ENCODE measurements at places on chromosomes 13 and 19. TPM values are rescaled to one million over a fixed set of nuclear protein-coding genes. Genes with fewer than 3 reads are reported as not detected.

The CACTIN gene
- 18.3 TPM for total RNA-seq

The RXFP2 gene
- not detected for total RNA-seq

The POSTN gene
- total RNA-seq, result 178 TPM

The SIGLEC7 gene
- 0.53 TPM for total RNA-seq

DNA sequence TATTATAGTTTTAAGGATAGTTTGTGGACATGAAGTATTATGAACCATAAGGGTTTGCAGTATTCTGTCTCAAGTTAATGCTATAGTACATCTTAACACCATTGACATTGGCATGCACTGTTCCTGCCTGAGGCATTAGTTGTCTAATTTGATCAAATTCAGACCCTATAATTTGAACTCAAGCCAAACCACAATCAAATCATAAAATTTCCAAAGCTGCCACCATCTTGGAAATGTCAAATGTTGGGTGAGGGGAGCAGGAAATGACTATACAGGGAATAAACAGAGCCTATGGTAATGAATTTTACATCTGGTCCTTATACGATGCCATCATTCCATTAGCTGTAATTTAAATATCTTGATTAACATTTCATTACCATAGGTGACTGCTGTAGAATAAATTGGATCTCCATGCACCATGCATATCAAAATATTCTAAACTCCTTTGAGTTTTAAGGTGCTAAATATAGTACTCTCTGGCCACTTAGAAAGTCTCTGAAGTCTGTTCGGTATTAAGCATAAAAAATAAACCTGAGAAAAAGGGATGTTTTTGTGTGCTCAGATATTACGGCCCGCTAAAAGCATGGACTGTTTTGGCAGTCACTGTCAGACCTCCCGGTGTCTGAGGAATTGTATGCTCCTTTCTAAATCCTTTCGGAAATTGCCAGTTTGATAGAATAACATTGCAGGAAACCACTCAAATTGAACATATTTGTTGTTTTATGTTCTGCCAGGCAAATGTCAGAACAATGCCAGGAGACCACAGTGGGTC is 257.7 kb downstream of the SPRY2 start:
- no peak for DNase-seq

DNA sequence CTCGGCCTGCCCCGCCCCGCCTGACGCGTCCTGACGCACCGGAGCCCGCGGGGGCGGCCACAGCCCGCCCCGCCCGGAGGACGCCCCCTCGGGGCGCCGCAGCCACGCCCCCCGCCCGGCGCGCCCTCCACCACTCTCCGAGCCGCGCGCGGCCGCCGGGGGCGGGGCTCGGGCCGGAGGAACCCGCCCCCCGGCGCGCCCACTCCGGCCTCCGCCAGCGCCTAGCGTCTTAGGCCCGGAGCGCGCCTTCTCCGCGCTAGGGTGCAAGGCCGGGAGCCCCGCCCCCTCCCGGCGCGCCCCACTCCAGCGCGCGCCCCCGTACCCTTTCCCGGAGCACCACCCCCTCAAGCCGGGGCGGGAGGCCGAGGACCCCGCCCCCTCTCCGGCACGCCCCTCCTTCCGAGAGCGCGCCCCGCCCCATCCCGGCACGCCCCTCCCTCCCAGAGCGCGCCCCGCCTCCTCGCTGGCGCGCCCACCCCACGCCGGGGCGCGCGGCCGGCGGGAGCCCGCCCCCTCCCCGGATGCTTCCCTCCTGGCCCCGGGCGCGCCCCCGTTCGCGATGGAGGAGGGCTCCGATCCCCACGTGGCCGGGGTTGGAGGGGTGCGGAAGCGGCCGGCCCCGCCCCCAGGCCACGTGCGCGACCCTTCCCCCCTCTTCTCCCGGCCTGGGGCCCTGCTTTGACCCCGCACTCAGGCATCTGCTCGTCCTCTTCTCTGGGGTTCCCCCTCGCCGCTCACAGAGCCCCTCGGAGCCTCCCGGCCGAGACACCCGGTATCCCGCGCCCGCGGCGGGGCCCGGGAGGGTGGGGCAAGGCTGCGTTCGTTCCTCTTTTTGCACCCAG is 480 bp upstream of the KLF16 start:
- peak; percentile 97 for DNase-seq

GRCh38 chr13:106329941-106330340 is 205.5 kb downstream of the EFNB2 start:
- peak; percentile 30 for DNase-seq

DNA sequence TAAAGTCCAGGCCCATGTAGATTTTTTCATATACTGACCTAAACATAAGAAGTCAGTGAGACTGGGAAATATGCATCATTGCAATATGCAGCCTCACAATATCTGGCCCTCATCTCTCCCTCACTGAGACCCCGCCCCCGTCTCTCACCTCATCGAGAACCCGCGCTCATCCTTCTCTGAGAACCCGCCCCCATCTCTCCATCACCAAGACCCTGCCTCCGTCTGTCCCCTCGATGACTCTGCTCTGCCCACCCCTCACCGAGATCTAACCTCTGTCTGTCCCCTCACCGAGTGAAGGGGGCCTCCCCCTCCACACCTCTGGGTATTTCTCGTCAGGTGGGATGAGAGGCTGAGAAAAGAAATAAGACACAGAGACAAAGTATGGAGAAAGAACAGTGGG is 20.5 kb upstream of the ZNF846 start:
- peak; percentile 55 for DNase-seq

DNA sequence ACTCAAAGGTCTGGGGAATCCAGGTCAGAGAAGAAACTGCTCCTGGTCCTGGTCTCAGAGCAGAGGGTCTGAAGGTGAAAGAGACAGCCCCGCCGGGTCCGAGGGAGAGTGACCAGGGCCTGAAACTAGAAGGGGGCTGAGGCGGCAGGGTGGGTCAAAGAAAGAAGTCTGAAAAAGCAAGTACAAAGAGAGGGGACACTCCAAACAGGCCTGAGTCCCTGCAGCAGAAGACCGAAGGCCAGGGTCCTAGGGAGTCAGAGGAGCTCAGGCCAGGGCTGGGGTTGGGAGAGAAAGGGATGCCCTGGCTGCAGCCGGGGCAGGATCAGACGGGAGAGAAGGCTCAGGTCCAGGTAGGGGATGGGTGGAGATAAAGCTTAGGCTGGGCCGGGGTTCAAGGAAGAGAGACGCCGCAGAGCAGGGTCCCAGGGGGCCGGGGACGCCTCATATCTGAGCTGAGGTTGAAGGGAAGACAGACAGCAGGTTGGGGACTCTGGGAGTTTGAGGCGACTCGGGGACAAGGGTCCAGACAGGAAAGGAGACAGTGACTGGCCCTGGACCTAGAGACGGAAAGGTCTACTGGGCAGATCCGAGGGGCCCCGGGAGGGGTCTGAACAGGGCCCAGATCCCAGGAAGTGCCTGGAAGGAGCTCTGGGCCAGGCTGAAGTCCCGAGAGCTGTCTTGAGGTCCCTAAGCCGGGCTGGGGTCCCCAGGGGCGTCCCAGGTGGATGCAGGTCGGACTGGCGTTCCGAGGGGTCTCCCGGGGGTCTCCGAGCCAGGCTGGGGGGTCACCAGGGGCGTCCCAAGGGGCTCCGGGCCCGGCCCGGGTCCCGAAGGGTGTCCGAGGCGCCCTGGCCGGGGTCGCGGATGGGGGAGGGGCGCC is 795 bp downstream of the MLLT1 start:
- DNase-seq, result peak; percentile 38

GRCh38 chr19:19490214-19490968 is 25.0 kb downstream of the TSSK6 start:
- DNase-seq, result peak; percentile 86

DNA sequence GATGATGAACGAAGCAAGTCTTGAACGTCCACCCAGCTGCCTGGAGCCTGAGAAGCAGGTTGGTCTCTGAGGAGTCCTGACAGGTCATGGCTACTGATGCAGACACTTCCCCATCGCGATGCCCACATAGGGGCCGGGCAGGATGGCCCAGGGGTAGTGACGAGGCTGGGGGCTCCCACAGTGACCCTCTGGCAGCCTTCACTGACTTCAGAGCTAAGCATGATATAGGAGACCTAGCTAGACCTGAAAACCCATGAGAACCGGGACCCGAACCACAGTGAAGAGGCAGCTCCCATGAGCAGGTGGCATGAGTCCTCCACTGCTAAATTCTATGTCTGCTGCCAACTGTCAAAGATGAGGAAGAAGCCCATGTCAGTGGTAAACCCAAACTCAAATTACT is 91.7 kb downstream of the RNASEH2B start:
- DNase-seq, result no peak

Measured in hepatocyte (in vitro differentiated cells).